KBM-7 (cell line): ENCODE measurements at places on chromosomes 7 and 10.

DNA sequence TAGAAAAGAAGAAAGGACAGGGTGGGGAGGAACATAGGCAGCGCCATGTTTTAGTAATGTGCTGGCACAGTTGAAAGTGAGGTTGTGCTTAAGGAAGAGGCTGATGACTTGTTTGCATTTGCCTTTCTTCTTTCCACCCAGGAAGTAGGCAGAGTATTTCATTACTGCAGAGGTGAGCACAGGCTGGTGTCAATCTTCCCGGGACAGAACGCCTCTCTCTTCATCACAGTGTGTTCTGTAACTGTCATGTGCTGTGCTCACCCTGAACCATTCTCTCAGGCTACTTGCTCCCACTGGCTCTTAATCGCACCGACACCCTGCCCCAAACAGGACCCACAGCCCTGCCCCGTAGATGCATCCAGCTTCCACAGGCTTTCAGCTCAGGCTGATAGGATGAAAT, 135.8 kb upstream of the YAE1 start:
- no peak for DNase-seq

GRCh38 chr7:95919556-95919955, 147.2 kb downstream of the DYNC1I1 start:
- DNase-seq, result no peak

DNA sequence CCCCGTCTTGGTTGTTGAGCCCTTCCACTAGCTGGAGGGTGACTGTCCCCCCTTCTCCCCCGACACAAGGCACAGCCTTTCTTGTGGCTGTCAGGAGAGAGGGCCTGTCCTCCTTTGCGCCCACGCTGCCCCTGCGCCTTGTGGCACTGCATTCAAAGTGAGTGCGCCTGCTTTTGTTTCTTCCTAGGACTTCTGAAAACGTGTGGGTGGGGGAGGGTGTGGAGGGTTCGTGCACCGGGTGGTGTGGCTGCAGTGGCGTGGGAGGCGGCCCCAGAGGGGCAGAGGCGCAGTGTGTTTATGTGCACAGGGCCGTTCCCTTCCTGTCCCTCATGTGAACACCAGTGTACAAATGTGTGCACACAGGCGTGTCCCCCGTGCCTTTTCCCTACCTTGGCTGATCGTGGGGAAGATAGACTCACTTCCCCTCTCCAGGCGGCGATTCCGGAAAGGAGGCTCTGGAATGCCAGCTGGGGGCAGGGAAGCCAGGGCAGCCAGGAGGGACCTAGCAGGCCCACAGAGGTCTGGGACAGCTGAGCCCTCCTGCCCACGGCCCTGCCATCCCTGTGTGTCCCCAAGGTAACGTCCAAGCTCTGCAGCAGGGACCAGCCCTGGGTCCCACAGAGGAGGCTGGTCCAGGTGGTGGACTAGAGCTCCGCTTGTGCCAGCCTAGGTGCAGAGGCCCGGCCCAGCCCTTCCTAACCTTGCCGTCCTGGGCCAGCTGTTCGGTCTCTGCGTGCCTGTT, 88.8 kb downstream of the LHPP start:
- DNase-seq, result no peak

GRCh38 chr10:45180946-45181875, 134.2 kb downstream of the OR13A1 start:
- DNase-seq, result no peak

GRCh38 chr10:88127269-88127668, 263.8 kb downstream of the PTEN start:
- no peak for DNase-seq

GRCh38 chr10:89683883-89684282, 17.5 kb upstream of the KIF20B start:
- no peak for DNase-seq

- DNase-seq, result no peak
These were observed 259.7 kb downstream of the PAXIP1 start for GRCh38 chr7:154743206-154743605.

- no peak for DNase-seq
These were observed 318.5 kb downstream of the SH2D4B start for GRCh38 chr10:80856186-80856585.

DNA sequence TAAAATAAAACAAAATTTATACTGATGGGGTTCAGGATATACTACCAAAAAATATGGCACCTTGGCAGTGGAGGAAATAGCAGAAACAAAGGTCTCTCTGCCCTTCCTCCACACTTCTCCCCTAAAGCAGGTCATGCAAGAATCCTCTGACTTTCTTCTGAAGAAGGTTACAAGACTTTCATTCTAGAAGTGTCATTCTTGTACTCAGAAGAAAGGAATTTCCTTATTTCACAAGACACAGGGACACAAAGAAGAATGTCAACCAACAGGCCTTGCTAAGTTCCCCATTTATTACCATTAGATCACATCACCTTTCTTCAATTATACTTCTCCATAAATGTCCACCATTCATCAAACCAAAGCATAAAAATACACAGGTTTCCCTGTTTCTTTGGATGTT, 470.2 kb downstream of the PAXIP1 start:
- no peak for DNase-seq

GRCh38 chr7:80921130-80921529, 2.3 kb upstream of the SEMA3C start:
- no peak for DNase-seq
